ENCODE measurements at places on chromosomes 4 and X. TPM values are rescaled to one million over a fixed set of nuclear protein-coding genes. Genes with fewer than 3 reads are reported as not detected.

RPL10 gene
- 3,069 TPM for total RNA-seq

GSPT2 gene
- total RNA-seq, result not detected

MAGEA11 gene
- not detected for total RNA-seq

RAP2C gene
- total RNA-seq, result 19.9 TPM
